Activated CD8-positive, alpha-beta memory T cell treated with anti-CD3 and anti-CD28 coated beads, Interleukin-2, amount 10 ng/mL, durations not matched to agents 7 days and 5 days (primary cell): ENCODE measurements at places on chromosomes 5 and 9.
A peak's percentile ranks its signal among the peaks of the same experiment; 100 is the strongest.

DNA sequence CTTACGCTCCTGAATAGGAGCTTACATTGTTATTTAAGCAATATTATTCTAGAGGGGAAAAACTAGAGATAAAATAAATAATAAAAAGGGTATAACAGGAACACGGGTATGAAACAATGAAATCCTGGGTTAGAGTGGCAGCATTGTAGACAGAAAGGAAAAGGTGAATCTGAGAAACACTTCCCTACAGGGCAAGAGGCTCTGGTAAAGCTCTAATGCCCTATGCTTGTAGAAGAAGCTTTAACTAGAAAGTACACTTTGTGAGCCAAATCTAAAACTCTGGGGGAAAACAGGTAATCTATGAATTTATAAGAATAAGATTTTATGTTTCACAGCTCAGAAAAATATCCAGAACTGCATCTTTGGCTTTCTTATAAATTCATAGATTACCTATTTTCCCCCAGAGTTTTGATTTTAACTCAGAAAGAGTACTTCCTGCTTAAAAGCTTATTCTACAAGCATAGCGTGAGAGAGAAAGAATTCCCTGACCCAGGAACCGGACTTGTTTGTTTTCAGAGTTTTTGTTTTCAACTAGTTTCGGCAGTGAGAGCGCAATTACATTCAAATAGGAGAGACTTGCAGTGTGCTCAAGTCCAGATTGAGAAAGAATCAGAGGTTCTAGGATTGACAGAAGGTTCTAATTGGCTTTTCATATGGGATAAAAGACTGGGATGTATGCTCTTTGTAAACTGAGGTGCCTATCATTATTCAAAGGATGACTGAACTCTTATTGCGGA lies 651.0 kb upstream of the RORB start:
- H3K36me3 ChIP-seq = no peaks in the 10 kb centered on the region
- H3K4me1 ChIP-seq = no peaks in the 10 kb centered on the region
- no peak overlapping the region for H3K27ac ChIP-seq
- H3K4me3 ChIP-seq = no peak overlapping the region

DNA sequence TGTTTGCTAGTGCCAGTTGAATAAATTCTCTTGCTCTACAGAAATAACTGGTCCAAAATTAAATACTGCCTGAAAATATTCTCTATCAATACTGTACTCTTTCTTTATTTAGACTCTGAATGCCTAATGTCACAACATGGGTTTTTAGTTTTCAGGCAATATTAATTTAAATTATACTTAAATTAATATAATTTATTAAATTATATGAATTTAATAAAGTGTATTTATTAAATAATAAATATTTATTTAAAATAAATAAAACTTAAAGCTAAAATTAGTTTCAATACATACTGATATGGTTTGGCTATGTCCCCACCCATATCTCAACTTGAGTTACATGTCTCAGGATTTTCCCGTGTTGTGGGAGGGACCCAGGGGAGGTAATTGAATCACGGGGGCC lies 146.0 kb downstream of the PRR16 start:
- H3K4me1 ChIP-seq = no peaks in the 10 kb centered on the region
- no peaks in the 10 kb centered on the region for H3K36me3 ChIP-seq
- no peak for DNase-seq
- no peak overlapping the region for H3K4me3 ChIP-seq

DNA sequence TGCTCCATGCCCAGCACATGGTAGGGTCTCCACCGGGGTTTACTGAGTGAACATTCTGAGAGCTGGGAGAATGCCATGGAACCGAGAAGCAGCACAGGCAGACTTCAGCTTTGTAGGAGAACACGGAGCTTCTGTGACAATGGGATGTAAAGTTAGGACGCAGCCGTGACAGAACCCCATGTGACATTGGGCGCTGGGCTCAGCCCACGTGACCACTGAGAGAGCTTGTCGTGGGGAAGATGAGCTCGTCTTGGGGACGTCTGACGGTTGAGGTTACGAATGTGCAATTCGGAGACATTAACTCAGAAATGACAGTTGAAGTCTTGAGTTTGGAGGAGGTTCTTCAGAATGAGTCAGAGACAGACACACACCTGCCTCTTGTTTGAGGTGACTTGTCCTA lies 13.5 kb downstream of the SDHA start:
- peak overlapping the region; percentile 43 for H3K27ac ChIP-seq
- H3K4me3 ChIP-seq = no peak overlapping the region

GRCh38 chr5:139014726-139015125 lies 139.6 kb upstream of the LRRTM2 start:
- no peak overlapping the region for H3K27ac ChIP-seq
- H3K27me3 ChIP-seq = no peaks in the 10 kb centered on the region
- no peak overlapping the region for H3K4me3 ChIP-seq
- DNase-seq = no peak

DNA sequence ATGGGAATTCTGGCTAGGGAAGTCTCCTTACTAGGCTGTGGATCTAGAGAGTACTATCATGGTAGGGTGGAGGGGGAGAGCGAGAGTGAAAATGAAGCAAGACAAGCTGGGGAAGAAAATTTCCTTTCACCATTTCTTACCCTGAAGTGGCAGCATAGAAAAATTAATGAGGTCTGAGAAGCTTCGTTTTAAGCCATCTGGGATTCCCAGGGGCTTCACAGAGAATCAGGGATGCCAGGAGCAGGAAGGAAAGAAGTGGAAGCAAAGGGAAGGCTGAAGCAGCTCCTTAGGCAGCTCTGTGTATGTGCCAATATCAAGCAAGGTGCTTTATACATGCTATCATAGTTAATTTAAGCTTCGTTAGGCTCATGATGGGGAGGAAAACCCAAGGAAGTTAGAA lies 169.9 kb downstream of the ZSWIM6 start:
- no peaks in the 10 kb centered on the region for H3K36me3 ChIP-seq
- H3K27me3 ChIP-seq = no peaks in the 10 kb centered on the region
- no peak for DNase-seq
- H3K4me1 ChIP-seq = no peaks in the 10 kb centered on the region
- no peak overlapping the region for H3K4me3 ChIP-seq

- DNase-seq = no peak
- H3K4me1 ChIP-seq = no peaks in the 10 kb centered on the region
- H3K4me3 ChIP-seq = no peak overlapping the region
- H3K27me3 ChIP-seq = peaks cover 19% of the 10 kb centered on the region
- no peaks in the 10 kb centered on the region for H3K36me3 ChIP-seq
Measured at GRCh38 chr9:114112778-114113584, 13.9 kb upstream of the KIF12 start.

DNA sequence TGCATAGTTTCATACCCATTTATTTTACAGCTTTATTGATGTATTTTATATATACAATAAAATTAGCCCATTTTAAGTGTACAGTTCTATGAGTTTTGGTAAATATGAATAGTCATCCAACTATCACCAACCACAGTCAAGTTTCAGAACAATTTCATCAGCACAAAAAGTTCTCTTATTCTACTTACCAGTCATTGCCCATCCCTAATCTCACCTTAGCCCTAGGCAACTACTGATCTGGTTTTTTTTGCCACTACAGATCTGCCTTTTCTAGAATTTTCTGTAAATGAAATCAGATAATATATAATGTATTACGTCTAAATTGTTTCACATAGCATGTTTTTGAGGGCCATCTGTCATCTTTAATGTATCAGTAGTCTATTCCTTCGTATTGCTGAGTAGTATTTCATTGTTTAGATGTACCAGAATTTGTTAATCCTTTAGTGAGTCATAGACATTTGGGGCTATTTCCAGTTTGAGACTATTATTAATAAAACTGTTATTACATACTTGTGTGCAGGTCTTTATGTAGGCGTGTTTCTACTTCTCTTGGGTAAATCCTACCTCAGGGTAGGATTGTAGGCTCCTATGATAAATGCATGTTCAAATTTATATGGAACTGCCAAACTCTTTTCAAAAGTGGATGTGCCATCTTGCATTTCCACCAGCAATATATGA lies 198.5 kb upstream of the ADAMTSL1 start:
- H3K4me3 ChIP-seq = no peak overlapping the region
- H3K4me1 ChIP-seq = no peaks in the 10 kb centered on the region

- no peak overlapping the region for H3K4me3 ChIP-seq
- no peaks in the 10 kb centered on the region for H3K27me3 ChIP-seq
- H3K36me3 ChIP-seq = no peaks in the 10 kb centered on the region
- no peak overlapping the region for H3K27ac ChIP-seq
- DNase-seq = no peak
Measured at GRCh38 chr5:153601377-153601776, 110.9 kb downstream of the GRIA1 start.

DNA sequence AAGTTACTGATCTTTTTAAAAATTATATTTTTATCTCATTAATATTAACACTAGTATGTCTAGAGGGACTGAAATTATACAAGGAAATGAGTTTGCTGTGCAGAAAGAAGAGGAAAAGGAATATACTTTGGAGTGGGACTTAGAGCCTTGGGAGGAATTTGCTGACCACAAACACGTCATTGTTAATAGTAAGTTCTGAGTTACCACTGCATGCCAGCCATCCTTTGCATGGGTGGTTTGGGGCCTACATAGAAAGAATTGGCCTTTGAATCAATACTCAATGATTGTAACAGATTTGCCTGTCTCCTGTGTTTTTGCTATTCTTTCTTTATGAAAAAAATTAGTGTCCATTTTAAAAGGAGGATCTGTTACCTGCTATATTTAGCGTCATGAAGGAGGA lies 232.6 kb upstream of the TNC start:
- no peaks in the 10 kb centered on the region for H3K27me3 ChIP-seq
- no peak for DNase-seq
- H3K27ac ChIP-seq = no peak overlapping the region
- no peak overlapping the region for H3K4me3 ChIP-seq
- peaks cover 5% of the 10 kb centered on the region for H3K4me1 ChIP-seq

DNA sequence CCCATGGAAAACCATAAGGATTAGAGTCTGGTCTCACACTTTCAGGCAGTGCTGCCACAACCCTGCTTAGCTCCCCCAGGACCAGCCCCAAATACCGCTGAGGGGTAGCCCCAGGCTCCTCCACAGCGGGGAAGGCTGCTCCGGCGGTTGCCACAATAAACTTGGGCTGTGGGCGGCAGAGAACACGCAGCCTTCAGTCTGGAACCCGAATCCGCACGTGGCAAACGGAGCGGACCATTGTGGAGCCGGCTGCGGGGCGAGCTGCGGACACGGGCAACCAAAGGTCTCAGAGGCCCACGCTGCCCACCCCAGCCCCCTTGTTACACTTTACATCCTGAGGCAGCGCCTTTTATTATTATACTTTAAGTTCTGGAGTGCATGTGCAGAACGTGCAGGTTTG lies 37.3 kb upstream of the C9orf72 start:
- no peak for DNase-seq
- H3K27me3 ChIP-seq = peaks cover 44% of the 10 kb centered on the region
- H3K27ac ChIP-seq = no peak overlapping the region
